ENCODE measurements at places on chromosomes 11 and 22.

GRCh38 chr11:132962041-132962440, 570.3 kb downstream of the OPCML start:
- peak; percentile 89 for DNase-seq

GRCh38 chr11:120676991-120677390, 165.4 kb downstream of the GRIK4 start:
- DNase-seq, result no peak

- DNase-seq, result peak; percentile 12
These were observed 5.5 kb upstream of the NFAM1 start for GRCh38 chr22:42437488-42438292.

- DNase-seq, result no peak
These were observed 296.3 kb downstream of the BRD1 start for GRCh38 chr22:49531368-49531791.

DNA sequence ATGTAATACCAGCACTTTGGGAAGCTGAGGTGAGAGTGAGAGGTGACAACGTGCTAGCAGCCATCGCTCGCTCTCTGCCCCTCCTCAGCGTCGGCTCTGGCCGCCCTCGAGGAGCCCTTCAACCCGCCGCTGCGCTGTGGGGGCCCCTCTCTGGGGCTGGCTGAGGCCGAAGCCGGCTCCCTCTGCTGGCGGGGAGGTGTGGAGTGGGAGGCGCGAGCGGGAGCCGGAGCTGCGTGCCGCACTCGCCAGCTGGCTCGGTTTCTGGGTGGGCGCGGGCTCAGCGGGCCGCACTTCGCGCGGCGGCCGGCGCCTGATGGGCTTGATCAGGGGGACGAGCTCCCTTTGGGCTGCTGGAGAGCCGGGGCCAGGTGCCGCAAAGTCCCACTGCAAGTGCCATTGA, 98.9 kb upstream of the UBASH3B start:
- DNase-seq, result no peak

DNA sequence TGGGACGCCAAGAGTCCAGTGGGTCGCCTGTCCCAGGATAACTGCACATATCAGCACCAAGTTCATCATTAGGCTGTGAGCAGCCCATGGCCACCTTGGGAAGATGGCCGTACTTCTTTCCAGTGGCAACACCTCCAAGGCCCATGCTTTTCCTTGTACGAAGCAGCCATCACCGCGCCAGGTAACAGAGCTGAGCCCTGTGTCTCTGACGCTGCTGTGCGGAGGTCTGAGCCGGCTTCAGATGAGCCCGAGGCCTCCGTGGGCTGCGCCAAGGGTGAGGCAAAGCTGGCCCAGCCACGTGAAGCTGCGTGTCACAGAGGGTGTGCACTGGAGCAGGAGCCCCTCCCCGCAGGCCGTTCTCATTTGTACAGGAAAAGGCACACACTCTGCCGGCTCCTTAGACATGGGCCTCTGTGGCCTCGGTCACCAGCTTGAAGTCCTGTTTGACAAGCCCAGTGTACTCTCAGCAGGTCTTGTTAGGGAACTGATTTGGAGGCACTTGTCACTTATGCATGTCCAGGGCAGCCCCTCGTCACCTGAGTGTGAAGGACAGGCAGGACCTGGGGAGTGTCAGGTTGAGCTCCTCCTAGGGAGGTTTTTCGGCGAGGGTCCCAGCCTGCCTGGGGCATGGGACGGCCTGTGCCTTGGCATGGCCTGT, 401.5 kb downstream of the TBC1D22A start:
- DNase-seq, result no peak

DNA sequence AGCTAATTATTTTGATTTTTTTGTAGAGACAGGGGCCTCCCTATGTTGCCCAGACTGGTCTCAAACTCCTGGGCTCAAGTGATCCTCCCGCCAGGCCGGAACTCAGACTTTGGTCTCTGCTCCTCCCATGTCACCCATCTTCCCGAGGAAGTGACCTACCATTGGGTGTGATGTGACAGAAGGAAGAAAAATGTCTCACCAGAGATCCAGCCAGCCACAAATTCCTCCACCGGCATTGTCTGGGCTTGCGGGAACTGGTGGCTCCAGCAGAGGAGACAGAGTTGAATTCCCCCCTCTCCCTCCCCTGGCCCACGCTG, 772 bp downstream of the SLC25A45 start:
- DNase-seq, result no peak

GRCh38 chr11:88424881-88425280, 87.3 kb upstream of the CTSC start:
- DNase-seq, result no peak

GRCh38 chr11:1597331-1597993, 632 bp downstream of the KRTAP5-2 start:
- no peak for DNase-seq

DNA sequence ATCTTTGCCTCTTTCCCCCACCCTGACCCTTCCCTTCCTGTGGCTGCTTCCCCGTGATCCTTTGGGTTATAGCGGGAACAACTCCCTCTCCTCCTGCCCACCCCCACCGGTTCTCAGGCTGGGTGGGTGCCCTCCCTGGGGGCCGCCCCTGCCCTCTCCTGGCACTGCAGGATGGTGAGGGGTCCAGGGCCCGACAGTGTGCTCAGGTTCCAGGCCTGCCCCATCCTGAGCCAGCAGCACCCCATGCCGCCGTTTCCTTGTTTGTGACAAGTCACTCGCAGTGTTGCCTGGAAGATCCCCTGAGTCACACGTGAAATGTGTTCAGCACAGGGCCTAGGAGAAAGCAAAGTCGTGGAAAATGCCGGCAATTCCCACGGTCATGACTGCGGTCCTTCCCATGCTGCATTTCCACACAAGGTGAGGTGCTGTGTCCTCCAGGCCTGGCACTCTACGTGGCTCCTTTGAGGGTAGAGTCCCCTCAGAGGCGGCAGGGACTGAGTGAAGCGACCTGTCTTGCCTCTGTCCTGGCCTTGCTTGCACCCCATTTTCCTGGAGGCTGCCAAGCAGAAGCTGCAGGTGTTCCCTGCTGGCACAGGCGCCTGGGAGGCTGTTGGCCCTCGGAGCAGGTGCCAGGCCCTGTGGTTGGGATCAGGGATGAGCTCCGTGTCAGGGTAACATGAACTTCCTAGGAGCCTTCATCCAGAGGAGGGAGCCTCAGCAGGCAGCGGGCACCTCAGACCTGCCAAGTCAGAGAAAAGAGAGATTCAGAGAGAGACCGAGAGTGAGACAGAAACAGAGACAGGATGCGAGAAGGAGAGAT, 80.5 kb upstream of the LINC01488 start:
- no peak for DNase-seq

- DNase-seq, result no peak
These were observed 544.6 kb downstream of the CNTN5 start for GRCh38 chr11:99565333-99565732.

DNA sequence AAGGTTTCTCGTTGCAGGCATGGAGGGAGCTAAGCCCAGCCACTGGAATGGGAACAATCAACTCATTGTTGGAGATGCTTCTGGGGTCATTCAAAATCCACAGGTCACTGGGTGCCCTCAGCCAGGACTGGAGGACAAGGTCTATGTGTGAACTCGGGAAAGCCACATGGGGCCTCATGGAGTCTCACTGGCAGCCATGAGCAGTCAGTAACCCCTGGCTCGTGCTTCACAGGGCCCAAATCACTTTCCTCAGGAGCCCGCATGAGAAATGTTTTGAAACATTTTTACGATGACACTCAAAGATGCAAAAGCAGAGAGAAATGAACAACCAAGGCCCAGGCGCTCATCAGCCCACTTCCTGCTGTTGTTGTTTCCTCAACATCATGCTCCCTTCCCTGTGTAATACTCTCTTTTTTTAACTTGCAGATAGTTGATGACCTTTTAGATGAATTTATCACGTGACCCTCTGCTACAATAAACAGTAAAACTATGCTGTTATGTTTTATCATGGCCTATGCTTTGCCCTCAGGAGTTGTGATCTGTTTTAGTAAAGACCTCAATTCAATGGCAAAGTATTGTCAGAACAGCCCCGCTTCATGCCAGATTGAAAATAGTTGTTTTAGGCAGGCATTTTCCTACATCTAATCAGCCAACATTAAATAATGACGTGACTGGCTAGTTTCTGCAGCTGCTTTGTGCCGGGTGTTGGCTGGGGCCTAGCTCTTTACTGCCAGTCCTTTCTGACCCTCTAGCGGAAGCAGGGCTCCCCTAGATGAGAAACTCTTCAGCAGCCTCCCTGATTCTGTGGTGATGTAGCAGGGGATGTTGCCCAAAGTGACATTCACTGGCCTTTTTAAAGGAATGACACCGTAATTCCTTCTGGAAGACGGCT, 39.7 kb downstream of the ADAMTS15 start:
- DNase-seq, result no peak

DNA sequence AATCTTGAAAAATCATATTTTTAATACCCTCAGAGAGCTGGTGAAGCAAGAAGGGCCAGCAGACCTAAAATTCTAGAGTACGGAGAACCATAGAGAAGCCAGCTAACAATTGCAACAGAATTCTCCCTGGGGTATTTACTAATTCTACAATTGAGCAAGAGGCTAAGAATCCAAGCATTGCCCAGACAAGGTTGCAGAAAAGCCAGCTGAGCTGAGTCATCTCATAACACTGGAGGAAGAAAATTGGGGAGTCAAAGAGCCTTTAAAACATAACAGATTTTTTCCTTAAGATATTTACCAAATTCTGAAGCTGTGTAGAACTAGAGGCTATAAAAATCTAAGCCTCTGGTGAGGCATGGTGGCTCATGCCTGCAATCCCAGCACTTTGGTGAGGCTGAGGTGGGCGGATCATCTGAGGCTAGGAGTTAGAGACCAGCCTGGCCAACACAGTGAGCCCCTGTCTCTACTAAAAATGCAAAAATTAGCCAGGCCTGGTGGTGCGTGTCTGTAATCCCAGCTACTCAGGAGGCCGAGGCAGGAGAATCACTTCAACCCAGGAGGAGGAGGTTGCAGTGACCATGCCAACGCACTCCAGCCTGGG, 13.6 kb upstream of the TMEM216 start:
- DNase-seq, result peak; percentile 98

GRCh38 chr22:47605441-47605840, 843.0 kb downstream of the TBC1D22A start:
- no peak for DNase-seq

- DNase-seq, result no peak
These were observed 33.6 kb downstream of the SYN3 start for GRCh38 chr22:33024626-33025025.

DNA sequence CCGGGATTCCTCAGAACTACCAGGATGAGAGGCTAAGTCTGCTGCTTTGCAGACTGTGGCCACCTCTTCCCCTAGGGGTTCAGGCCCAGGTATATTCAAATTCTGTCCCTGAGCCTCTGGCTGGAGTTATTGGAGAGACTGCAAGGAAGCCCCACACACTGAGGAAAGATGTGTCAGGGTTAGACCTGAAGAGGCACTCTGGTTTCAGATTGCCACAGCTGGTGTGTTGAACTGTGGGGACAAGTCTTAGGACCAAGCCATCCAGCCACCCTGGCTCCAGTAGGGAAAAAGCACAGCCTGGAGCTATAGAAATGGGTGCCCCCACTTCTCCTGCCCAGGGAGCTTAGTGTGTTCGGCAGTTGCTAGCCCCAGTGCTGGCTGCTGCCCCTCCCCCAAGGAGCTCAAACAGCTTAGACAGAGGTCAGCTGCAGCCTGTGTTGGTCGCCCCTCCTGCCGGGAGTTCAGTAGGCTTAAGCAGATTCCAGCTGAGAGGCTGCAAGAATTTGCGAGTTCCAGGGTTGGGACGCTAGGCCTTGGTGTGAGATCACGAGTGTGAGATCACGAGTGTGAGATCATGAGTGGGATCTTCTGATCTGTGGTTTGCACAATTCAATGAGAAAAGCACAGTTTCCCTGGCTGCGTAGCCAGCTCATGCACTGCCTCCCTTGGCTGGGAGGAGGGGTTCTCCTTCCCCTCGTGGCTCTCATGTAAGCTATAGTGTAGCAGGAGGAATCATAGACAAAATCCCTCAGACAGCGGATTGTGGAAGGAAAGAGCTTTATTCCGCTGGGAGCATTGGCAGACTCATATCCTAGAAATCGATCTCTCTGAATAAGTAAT, 552.1 kb upstream of the CHORDC1 start:
- no peak for DNase-seq

DNA sequence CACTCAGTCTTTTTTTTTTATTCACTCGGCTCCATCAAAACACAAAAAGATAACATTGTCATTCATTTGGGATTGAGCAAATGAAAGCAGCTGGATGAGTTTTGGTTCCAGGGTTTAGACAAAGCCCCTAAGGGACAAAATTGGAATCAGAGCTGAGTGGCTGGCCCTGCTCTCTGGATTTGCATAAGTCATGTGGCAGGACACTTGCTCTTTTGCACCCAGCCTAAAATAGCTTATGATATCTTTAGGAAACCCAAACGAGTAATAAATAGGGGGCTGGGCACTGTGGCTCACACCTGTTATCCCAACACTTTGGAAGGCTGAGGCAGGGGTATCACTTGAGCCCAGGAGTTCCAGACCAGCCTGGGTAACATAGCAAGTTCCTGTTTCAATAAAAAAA, 11.0 kb upstream of the TMEM121B start:
- no peak for DNase-seq
